ENCODE measurements at places on chromosomes 1 and 21.

- peak; percentile 36 for DNase-seq
Measured at GRCh38 chr1:41658431-41659158, 174.1 kb upstream of the EDN2 start.

GRCh38 chr1:150472601-150473200, 14.5 kb upstream of the TARS2 start:
- DNase-seq: no peak

- DNase-seq: peak; percentile 5
Measured at GRCh38 chr1:30422251-30422650, 301.1 kb downstream of the MATN1 start.

GRCh38 chr1:118827207-118827606, 160.9 kb downstream of the TBX15 start:
- DNase-seq: no peak

- DNase-seq: no peak
Measured at GRCh38 chr1:11485191-11485590, 6.2 kb downstream of the DISP3 start.

- DNase-seq: no peak
Measured at GRCh38 chr1:109931189-109931731, 20.6 kb downstream of the CSF1 start.

DNA sequence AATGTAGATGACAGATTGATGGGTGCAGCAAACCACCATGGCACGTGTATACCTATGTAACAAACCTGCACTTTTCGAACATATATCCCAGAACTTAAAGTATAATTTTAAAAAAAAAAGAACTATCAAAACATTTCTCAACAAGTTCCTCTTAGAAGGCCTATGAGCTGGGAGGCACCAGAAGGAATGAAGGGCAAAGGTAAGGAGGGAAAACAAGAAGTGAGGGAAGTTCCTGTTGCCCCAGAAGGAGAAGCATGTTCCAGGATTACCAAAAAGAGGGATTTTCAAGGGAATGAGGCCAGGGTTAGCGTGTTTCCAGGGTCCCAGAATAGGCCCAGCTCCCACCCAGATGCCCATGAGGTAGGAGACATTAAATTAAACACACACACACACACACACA, 361.0 kb downstream of the SETD4 start:
- DNase-seq: no peak

All from CD4-positive, alpha-beta T cell treated with Interleukin-4 for 1 hour (primary cell).